ENCODE measurements at places on chromosomes 1 and 21. TPM values are rescaled to one million over a fixed set of nuclear protein-coding genes. Genes with fewer than 3 reads are reported as not detected.

PPT1 gene
- 42.7 TPM for total RNA-seq

LCE2B gene
- not detected for total RNA-seq

MR1 gene
- total RNA-seq: 3.2 TPM

KCNJ9 gene
- total RNA-seq: not detected

SCAMP3 gene
- 45.4 TPM for total RNA-seq

CTTNBP2NL gene
- 15.5 TPM for total RNA-seq

CELA3B gene
- total RNA-seq: not detected

NUP210L gene
- total RNA-seq: 0.16 TPM

ZNF684 gene
- total RNA-seq: 4.7 TPM

TPRG1L gene
- 28.2 TPM for total RNA-seq

DCDC2B gene
- total RNA-seq: not detected

LCE3D gene
- total RNA-seq: not detected

LAX1 gene
- total RNA-seq: under 0.01 TPM

FAM72B gene
- total RNA-seq: 2.3 TPM

SLC44A3 gene
- total RNA-seq: 2.1 TPM

SPSB1 gene
- 31.0 TPM for total RNA-seq

ZFP69 gene
- total RNA-seq: 2.4 TPM

DIO1 gene
- not detected for total RNA-seq

MORN1 gene
- 2.8 TPM for total RNA-seq

TSPEAR gene
- 0.19 TPM for total RNA-seq

ACP6 gene
- 3.4 TPM for total RNA-seq

OR2M4 gene
- total RNA-seq: not detected

SLAMF1 gene
- total RNA-seq: not detected

C4BPA gene
- not detected for total RNA-seq

NBPF20 gene
- 4.6 TPM for total RNA-seq

ADGRB2 gene
- 0.16 TPM for total RNA-seq

UMODL1 gene
- total RNA-seq: not detected

IFT25 gene
- 13.1 TPM for total RNA-seq

MPL gene
- not detected for total RNA-seq

MTX1 gene
- 30.3 TPM for total RNA-seq

SYCP1 gene
- total RNA-seq: not detected

ADORA3 gene
- 0.16 TPM for total RNA-seq

KCNQ4 gene
- not detected for total RNA-seq

LCE1D gene
- not detected for total RNA-seq

EFNA1 gene
- 99.7 TPM for total RNA-seq

PKLR gene
- total RNA-seq: not detected

KIF26B gene
- under 0.01 TPM for total RNA-seq

LCE4A gene
- total RNA-seq: not detected

ITLN2 gene
- not detected for total RNA-seq

LRRC39 gene
- 0.16 TPM for total RNA-seq

ASPM gene
- total RNA-seq: 26.7 TPM

CD164L2 gene
- total RNA-seq: not detected

Data from bladder microvascular endothelial cell (primary cell).